GDM1 (cell line): ENCODE measurements at places on chromosomes 12 and 14.

GRCh38 chr12:31817120-31817519 is 88.3 kb upstream of the AMN1 start:
- DNase-seq, result no peak

- no peak for DNase-seq
Measured at GRCh38 chr14:48955857-48956256, 630.3 kb downstream of the RPS29 start.

GRCh38 chr12:108455706-108456105 is 59.4 kb upstream of the FICD start:
- DNase-seq, result peak; percentile 22

DNA sequence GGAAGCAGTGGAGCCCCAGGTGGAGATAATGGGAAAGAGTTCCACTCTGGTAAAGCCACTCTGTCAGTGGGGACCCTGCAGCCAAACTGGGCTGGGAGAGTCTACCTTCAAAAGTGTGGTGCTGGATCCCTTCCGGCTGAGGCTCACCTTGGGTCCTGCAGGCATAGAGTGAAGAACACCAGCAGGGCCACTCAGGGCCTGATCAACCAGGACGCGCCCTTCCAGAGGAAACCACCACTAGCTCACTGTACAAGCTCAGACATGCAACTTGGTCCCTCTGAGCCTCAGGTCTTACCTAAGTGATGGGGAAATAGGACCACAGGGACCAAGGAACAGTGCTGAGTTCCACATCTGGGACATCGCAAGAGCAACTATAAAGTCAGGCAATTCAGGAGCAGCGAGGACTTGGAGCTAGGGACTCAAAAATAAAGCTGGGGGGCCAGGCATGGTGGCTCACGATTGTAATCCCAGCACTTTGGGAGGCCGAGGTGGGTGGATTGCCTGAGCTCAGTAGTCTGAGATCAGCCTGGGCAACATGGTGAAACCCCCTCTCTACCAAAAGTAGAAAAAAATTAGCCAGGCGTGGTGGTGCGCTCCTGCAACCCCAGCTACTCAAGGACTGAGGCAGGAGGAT is 5.9 kb upstream of the PRPH start:
- DNase-seq, result no peak

DNA sequence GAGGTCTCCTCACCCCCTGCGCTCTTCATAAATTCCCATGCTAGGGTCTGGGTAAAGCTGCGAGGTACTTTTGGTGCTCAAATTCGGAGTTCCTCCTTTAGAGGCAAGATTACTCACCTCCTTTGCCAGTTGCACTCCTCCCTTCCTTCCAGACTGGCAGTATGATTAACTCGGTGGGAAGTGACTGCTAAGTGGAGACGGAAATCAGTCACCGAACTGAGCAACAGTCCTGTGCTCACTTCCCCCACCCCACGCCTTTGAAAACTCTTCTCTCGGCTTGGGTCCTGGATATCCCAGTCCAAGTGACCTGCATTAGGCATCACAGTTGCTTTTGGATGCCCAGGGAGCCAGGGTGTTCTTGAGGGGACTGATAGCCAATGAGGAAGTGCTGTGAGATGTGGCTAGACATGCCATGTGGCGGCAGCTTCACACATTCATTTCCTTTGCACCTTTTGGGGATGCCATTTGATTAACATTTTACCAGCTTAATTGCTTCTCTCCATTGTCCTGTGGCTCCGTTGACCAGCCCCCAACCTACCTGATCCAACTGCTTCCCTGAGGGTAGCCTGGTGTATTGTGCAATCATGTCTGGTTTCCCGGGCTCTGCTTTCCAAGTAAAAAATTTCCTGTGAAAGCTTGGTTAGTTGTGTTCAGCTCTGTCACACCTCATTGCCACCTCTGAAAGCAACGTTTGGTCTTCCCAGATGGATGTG is 840 bp downstream of the PNP start:
- peak; percentile 66 for DNase-seq

- no peak for DNase-seq
Measured at GRCh38 chr12:131845121-131845520, 16.9 kb downstream of the MMP17 start.

DNA sequence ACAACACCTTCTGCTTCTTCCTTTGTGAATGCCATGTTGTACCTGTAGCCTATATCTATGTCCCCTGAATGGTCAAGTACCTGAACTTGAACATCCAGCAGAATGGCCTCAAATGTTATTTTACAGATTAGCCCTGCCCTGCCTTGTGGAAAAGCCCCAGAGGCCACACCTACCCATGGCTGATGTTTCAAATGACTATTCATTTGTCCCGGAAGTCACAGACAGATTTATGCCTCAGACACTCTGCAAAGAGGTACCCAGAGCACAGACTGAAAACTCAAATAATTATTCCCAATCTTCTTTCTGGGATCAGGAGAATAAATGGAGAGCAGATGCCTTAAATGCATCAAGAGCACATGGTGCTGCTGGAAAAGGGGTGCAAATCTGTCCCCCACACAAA is 13.0 kb upstream of the DPF3 start:
- DNase-seq, result no peak

- DNase-seq, result no peak
Measured at GRCh38 chr12:1503281-1503711, 91.1 kb downstream of the FBXL14 start.

- DNase-seq, result no peak
Measured at GRCh38 chr12:22631863-22632463, 7.0 kb downstream of the ETNK1 start.

DNA sequence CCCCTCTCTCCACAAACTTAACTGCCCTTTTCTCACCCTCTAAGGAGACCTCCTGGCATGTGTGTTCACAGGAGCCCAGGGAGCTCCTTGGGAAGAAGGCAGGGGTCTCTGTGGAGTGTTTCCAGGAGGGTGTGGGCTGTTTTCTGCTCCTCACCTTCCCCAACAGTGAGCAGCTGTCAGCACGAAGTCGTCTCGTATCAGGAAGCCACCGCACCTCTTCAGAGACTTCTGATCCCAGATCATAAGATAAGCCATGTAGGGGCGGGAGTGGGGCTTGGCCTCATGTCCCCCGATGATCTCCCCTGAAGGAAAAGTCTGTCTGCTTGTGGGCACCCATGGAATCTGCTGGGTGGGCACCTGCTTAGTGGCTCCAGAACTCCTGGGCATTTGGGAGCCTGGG is 1.2 kb downstream of the GZMB start:
- no peak for DNase-seq

- DNase-seq, result no peak
Measured at GRCh38 chr12:40222247-40222646, 2.5 kb upstream of the LRRK2 start.

GRCh38 chr14:67566908-67567307 is 33.2 kb downstream of the PIGH start:
- DNase-seq, result no peak

- no peak for DNase-seq
Measured at GRCh38 chr14:34935488-34935887, 47.3 kb upstream of the SRP54 start.

- DNase-seq, result no peak
Measured at GRCh38 chr12:24127919-24128721, 178.7 kb upstream of the SOX5 start.

GRCh38 chr12:31412292-31412801 is 86.4 kb upstream of the SINHCAF start:
- no peak for DNase-seq

- DNase-seq, result no peak
Measured at GRCh38 chr14:23049011-23049410, 7.0 kb downstream of the PSMB11 start.

GRCh38 chr14:105292826-105293711 is 7.7 kb downstream of the BRF1 start:
- peak; percentile 90 for DNase-seq

DNA sequence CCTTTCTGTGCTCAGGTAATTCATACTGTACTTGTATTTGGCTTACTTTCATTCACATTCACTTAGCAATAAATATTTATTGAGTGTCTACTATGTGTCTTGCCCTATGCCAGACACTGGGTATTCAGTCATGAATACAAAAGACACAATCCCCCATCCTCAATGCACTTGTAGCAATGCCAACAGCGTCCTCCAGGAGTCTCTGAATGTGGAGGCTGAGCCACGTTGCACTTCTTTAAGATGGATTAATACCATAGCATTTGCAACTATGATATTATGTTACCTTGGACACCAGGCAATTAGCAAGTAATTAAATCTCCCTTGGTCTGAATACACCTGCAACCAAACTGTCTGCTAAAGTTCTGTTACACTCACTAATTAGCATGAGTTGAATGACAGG is 58.8 kb downstream of the OTX2 start:
- DNase-seq, result no peak

- no peak for DNase-seq
Measured at GRCh38 chr12:67524861-67525616, 123.5 kb upstream of the DYRK2 start.

DNA sequence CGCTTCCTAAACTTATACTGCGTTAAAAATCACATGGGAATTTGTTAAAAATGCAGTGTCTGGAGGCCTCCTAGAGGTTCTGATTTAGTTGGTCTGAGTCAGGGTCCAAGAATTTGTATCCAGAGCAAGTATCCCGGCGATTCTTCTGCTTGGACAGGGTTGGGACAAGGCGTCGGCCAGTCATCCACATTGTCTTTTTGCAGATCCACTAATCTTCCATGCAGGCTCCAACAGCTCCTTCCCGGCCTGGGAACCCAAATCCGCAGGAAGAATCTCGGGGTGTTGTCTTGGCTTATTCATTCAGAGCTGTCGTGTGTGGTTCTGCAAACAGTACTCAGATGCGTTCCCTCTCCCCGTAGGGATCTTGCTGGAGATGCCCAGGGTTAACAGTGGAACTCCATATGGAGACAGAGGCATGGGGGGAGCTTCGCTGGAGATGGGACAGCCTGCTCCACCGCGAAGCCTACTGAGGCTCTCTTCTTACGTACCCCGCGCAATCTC is 25.3 kb downstream of the GPRC5D start:
- no peak for DNase-seq

DNA sequence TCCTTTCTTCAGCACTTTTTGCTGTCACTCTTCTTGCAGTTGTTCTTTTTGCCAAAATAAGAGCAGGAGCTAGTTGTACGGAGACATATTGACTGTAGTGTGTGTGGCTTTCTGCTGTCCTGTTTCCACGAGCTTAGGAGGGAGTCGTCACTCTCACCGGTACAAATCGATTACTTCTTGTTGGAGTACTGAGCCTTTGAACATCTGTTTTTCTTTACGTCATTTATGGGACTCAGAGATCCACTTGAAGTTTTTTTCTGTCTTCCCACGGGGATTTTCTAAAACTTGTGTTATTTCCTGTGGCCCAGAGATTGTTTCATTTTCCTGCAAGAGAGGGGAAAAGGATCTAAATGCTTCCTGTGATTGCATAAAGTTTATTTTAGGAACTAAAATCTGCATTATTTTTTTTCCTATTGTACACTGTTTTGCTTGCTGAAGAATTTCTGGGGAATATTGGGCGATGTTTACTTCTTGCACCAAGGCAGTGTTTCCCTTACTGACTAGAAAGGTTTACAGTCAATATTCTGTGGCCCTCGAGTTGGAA is 199.8 kb upstream of the ARHGAP5 start:
- no peak for DNase-seq

DNA sequence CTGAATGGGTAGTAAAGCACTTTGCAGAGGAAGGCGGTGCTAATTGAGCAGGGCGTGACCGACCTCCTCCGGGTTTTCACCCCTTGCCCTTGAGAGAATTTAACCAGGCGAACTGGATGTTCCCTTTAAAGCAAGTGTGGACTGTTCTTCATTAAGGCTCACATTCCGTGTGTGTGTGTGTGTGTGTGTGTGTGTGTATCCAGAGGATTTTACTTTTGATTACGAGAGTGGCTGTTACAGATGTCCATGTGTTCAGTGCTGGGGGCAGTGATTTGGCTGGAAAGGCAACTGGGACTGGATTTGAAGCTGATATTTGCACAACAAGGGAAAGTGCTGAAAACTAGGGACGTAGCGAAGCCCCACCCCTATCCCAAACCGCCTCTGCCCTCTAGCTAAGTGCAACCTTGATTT is 2.2 kb downstream of the TMEM132C start:
- no peak for DNase-seq

DNA sequence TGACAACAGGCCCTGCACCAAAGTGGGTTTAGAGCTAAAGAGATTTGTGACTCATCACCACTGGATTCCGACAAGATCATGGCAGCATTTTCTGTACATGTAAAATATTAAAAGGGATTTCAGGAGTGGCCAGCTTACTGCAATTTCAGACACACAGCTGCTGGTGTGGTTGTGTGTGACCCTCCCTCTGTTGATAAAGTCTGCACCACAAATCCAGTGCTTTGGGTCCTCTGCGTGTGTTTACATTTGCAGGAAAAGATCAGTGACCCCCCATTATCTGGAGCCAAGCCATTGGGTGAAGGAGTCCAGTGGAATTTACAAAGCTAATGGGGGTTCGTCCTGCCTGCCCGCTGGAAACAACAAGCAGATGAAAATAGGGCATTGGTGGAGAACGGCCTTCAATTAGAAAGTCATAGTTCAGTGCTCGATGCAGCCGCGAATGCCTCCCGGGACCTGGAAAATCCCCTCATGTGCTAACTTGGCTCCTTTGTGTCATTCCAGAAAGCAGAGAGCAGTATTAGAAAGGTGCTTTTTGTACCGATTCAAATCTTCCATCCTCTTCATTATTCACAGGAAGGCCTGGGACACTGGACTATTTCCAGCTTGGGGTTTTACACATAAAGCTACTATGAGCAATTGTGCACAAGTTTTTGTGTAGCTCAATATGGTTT is 188.5 kb upstream of the TMEM132C start:
- no peak for DNase-seq

DNA sequence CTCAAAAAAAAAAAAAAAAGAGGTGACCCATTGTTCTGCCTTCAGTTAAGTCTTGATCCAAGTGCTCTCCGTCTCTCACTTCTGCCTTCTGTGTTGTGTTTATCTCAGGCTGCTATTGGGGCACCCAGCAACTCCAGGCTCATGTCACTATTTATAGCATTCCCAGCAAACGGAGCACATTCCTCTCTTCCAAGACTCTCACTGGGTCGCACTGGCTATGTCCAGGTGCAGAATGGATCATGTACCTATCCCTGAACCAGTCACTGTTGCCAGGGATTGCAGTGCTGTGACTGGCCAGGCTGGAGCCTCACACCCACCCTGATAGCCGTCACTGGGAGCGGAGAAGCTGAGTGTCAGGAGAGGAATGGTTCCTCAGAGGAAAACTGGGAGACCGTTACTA is 31.2 kb downstream of the RHOF start:
- DNase-seq, result no peak

DNA sequence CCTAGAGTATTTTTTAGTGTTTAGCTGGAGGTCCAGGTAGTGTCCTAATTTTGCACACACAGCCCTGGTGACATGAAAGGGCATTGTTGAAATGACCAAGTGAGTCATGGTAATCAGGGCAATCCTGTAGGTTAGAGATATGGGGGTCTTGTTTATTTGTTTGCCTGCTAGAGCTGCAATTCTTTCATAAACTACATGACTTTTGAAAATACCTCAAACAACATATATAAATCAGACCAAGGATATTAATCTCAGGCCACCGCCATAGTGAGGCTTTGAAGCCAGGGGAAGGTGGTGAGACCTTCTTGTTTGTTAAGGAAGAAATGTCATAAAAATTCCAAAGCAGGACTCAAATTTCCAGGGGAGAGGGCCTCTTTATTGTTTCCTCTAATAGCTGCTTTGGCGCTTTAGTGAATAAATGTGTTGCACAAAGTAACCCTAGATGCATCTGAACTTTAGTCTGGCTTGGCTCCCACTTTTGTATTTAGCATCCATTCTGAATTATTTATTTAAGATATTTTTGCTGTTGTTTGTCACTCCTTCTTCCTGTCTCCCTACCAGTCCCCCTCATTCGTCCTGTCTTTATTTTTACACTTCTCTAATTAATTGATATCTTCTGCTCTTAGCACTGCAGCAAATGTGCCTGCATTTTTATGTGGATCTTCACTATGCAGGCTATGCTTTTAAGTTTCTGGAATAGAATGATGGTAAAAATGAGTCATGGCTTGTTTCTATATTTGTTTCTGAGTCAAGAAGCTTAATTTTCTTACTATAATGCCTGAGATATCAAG is 430.3 kb downstream of the RAD51B start:
- DNase-seq, result no peak
